ENCODE measurements at places on chromosomes 16 and 17.
A peak's percentile ranks its signal among the peaks of the same experiment; 100 is the strongest.

DNA sequence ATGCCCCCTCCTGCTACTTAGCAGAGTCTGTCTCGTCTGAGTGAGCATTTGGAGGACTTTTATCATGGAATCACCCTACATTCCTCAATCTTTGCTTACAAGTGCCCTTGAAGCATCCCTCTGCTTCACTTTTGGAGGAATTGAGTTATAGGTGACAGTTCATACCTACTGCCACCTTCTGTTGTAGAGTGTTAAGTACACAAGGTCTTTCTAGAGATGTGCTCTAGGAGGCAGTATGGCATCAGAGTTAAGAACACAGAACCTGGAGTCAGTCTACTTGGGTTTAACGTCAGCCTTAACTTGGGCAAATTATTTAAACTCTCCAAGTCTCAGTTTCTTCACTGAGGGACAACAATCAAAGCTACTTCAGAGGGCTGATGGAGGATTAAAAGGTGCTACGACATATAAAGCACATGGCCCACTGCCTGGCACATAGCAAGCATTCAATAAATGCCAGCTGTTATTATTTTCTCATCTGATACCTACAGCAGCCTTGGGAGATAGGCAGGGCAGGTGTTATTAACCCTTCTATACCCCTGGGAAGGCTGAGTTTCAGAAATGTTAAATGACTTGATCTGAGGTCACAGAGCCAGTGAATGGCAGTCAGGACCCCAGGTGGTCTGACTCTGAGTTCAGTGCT lies 62.2 kb downstream of the UTP18 start:
- DNase-seq, result no peak

DNA sequence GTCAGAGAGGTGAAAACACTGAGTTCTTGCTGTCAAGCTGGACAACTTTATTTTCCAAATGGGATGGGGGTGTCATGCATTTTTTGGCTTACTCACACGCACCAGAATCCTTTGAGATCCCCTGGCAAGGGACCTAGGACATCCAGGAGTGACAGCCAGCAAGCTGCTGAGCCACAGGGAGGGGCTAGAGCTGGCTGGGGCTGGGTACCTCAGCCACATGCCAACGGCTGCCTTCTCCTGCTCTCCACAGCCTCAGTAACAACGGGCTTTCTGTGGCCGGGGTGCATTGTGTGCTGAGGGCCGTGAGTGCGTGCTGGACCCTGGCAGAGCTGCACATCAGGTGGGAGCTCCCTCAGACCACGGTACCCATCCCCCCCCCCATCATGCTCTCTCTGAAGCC lies 47.6 kb downstream of the NLRC5 start:
- DNase-seq, result no peak

- no peak for DNase-seq
Observed at GRCh38 chr16:81469710-81470535, 25.3 kb downstream of the CMIP start.

DNA sequence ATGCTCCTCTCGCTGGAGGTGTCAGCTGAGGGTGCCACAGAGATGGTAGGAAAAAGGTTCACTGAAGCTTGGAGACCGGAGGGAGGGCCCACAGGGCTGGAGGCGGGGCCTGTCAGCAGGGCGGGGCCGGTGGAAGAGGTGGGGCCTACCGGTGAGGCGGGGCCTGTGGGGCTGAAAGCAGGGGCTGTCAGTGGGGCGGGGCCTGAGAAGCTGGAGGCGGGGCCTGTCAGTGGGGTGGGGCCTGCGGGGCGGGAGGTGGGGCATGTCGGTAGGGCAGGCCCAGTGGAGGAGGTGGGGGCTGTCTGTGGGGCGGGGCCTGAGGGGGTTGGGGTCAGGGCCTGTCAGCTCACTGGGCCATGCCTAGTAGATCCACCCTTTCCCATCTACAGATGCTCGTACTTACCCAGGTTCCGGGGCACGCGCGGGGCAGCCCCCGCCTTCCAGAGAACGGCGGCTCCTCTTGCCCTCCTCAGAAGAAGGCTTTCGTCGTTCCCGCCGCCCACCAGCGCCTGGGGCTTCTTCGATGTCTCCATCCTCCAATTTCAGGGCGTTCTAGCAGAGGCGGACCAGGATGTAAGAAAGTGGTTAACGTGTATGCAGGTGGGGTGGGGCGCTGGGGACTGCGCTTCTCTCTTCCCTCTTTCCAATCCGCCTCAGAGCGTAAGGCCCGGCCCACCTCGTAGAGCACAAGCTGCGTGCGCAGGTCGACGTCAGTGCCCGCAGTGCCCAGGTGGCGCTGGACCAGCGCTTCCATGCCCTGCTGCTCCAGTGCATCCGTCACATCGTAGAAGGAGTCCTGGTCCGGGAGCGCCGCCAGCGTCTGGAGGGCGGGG lies 9.8 kb downstream of the TMEM208 start:
- peak; percentile 59 for DNase-seq

GRCh38 chr17:63361182-63361581 lies 84.9 kb downstream of the CYB561 start:
- DNase-seq, result no peak

GRCh38 chr16:69150146-69150865 lies 17.9 kb downstream of the UTP4 start:
- DNase-seq, result no peak

- no peak for DNase-seq
Observed at GRCh38 chr17:83032781-83033180, 46.6 kb upstream of the METRNL start.

- no peak for DNase-seq
Observed at GRCh38 chr17:67682196-67682595, 35.5 kb upstream of the NOL11 start.

DNA sequence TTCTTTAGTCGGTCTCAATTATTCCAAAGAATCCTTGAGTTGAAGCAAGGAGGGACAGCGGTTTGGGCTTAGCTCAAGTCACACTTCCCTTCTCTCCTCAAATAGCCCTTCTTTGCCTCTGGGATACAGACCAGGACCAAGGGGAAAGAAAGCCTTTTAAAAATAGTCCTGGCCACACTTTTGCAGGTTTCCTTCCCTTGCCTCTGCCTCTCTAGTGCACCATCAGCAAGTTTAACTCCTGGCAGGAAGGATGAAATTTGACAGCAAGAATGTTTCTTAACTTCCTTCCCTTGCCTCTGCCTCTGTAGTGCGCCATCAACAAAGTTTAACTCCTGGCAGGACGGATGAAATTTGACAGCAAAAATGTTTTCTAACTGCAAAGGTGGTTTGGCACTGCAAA lies 7.2 kb upstream of the G6PC1 start:
- no peak for DNase-seq

- DNase-seq, result no peak
Observed at GRCh38 chr17:39002991-39003715, 36.0 kb upstream of the FBXO47 start.

DNA sequence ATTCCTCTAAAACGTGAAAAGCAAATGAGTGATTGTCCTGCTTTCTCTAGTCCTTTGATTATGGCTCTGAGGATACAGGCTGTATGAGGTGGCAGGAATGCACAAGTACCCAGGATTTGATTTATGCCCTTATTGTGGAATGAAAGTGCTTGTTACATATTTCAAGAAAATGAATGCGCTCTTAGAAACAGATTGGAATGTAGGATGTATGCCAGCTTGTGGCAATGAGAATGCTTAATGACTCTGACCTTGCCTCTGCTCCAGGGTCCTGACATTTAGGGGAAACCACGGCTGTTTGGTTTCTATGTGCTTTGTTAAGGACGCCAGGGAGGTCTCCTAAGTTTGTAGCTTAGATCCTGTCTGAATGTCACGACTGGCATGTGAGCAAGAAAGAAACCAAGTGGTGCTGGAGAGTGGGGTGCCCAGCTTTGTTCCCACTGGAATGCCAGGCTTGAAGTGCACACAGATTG lies 22.0 kb downstream of the PRCD start:
- no peak for DNase-seq

DNA sequence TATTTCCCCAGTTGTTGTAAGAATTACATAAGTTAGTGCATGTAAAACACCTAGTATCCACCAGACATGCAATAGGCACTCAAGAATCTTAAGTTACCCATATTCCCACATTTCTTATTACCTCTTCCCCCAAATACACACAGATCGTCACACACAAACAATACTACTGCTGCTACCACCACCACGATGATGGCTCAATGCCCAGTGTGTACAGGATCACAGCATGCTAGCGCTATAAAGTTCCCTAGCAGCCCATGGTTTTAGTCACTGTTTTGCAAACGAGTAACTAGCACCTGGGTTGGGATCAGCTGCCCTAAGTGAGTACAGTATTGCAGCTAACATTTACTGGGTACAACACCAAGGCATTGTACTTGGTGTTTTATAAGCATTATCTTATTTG lies 411.7 kb downstream of the UTP18 start:
- no peak for DNase-seq

GRCh38 chr17:48546924-48547807 lies 2.3 kb upstream of the HOXB2 start:
- no peak for DNase-seq

DNA sequence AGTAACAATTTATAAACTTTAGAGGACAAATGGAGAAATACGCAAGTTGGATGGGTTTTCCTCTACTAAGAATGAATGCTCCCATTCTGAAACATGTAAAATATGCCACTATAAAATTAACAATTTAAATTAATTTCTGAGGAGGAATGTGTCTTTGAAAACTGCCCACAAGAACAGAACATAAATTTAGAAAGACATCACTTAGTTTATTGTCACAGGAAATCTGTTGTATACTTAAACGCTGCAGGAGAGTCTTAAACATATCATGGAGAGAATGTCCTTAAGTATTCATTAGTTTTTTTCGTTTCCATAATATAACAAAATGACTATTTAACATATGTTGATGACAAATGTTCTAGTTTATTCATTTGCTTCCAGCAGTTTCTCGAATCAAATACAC lies 29.6 kb downstream of the USP32 start:
- DNase-seq, result no peak

- no peak for DNase-seq
Observed at GRCh38 chr16:70779361-70779760, 21.6 kb downstream of the VAC14 start.

GRCh38 chr17:75356260-75356937 lies 49.1 kb downstream of the GRB2 start:
- no peak for DNase-seq

DNA sequence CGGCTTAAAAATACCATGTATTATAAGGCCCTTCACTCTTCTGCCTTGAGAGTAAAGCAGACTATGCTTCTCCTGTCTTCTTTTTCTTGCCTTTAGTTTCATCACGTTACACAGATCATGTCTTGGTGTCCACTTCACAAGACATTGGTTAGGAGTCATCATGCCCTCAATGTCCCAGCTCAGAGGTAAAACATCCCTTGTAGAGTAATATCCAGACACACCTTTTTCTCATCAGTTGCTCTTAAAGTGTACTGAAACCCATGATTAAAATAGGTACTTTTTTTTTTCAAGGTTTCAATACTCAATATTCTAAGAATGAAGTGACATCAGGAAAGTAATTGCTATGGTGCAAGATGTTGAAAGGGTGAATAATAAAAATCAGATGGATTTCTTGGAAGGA lies 267.8 kb downstream of the PMP22 start:
- DNase-seq, result no peak

- peak; percentile 52 for DNase-seq
Observed at GRCh38 chr17:8630802-8631553, 453 bp upstream of the MYH10 start.

DNA sequence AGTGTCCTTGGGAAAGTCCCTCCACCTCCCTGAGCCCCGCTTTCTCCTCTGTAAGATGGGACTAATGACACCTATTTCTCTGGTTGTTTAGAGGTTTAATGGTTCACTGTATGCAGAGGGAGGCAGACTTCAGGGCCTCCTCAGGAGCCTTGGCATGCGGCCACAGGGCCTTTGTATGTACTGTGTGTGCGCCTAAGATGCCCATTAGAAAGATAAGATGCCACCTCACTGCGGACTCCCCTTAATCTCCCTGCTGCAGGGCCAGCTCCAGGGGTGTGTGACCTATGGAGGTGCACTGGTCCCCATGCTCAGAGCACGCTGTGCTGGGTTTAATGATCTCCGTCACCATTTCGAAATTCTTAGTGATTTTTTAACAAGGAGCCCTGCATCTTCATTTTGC lies 59.3 kb downstream of the TMEM235 start:
- no peak for DNase-seq

GRCh38 chr17:10790491-10791401 lies 13.2 kb downstream of the TMEM238L start:
- DNase-seq, result no peak

GRCh38 chr17:50836826-50837225 lies 1.4 kb downstream of the WFIKKN2 start:
- DNase-seq, result no peak

GRCh38 chr17:61487161-61487988 lies 35.2 kb downstream of the TBX4 start:
- no peak for DNase-seq

- no peak for DNase-seq
Observed at GRCh38 chr16:20918486-20919239, 18.1 kb downstream of the LYRM1 start.

DNA sequence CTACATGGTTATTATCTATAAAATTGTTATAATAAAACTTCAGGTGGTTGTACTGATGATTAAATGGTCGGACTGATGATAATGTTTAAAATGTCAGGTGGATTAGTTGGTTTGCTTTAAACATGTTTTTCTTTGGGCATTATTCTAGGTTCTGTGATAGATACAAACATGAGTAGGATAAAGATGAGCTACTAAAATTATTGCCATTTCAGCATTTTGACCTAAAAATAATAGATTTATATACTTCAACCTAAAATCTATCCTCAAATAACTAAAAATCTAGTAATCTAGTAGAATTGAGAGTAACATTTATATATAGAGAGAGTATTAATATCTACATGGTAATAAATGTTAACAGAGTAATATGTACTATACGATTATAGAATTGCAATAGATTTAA lies 241.7 kb upstream of the CDH8 start:
- no peak for DNase-seq

GRCh38 chr16:10879681-10880589 lies 2.9 kb downstream of the CIITA start:
- DNase-seq, result no peak

DNA sequence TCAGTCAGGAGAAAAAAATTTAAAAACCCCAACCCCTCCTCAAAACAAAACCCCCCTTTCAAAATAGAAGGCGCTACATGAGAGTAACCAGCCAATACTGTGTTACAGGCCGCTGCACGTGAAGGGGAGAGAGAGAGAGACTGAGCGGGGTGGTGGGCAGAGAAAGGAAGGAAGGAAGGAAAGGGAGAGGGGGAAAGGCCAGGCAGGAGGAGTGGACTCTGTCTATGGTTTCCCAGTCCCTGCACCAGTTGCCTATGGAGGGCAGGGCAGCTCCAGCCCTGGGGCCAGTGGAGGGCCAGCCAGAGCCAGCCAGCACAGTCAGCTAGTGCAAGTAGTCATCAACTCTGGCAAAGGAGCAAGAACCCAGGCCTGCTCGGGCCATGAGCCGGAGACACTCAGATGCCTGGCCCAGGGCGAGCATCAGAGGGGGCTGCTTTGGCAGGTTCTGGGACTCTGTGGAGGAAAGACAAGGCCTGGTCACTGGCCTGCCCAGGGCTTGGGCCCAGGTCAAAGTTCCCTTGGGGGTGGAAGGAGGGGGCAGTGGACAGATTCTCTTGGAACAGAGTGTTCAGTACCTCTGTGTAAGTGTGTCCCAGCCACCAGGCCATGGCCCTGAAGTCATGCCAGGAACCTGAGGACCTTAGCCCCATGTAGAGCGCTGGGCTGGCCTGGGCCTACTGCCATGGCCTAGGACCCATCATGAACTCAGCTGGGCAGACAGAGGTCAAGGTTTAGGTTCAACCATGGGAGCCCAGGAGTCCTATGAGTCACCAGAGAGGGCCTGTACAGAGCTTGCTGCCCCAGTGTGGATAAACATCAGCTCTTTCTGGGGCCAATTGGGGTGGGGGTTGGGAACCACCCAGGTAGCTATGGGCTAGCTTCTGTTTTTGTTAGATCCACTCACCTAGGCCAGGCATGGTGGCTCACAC lies 7.3 kb upstream of the GFOD2 start:
- DNase-seq, result no peak

- DNase-seq, result no peak
Observed at GRCh38 chr17:68544111-68544915, 32.1 kb downstream of the PRKAR1A start.

Data from activated T-helper 1 cell treated with anti-CD3 and anti-CD28 coated beads, Interleukin-2, amount 50 U/mL, for 16 hours (primary cell).